ENCODE measurements at places on chromosomes 5 and 9.
A peak's percentile ranks its signal among the peaks of the same experiment; 100 is the strongest.

DNA sequence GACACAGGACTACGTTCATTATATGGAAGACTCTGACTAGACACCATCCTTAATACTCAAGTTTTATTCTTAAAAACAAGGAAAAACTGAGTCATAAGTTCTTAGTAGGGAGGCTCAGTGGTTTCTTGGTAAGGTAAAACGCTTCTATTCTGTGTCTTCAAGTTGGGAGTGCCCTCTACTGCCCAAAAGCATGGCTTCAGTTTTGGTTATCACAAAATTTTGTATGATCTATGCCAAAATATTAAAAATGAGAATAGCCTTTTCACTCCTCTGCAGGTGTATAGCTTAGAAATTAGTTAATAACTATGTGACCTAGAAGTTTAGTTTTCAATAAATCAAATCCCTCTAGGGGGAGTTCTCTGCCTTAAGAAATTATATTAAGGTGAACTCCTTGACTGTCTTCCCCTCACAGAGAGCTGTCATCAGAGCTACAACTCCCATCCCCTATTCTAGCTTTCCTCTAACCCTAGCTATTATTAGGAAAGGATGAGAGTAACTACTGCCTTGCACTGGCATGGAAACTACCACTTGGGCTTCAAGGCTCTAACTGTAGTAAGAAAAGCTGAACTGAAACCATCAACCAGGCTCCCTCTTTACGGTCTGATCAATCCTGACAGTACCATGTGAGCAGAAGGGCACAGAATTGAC, 189.7 kb downstream of the GNAQ start:
- DNase-seq = no peak

- DNase-seq = no peak
Measured at GRCh38 chr9:133026426-133026825, 4.4 kb upstream of the GTF3C5 start.

- DNase-seq = no peak
Measured at GRCh38 chr5:146690880-146691355, 174.9 kb upstream of the GPR151 start.

DNA sequence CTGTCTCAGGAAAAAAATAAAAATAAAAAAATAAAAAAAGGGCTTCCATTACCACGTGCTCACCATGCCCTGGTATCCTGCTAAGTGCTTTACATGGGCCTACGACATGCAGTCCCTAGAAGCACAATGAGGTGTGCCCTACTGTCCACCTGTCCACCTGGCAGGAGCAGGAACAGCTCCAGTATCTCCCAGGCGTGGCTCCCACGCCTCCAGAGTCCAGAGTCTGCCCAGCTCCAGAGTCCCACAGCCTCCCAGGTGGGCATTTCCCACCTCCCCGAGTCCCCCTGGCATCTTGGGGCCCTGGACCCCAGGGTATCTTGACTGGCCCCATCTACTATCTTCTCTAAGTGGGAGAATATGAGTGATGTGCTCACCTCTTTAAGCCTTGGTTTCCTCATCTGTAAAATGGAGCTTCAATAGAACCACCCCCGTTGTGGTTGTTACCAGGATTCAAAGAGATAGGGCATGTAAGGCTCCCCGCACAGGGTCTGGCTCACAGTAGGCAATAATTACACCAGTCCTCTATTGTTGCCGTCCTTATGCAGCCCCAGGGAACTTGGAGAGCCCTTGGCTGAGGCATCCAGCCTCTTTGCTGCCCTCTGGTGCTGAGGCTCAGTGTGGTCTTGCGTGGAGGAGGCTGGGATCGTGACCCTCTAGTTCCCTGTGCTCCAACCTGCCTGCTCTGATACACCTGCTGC, 8.9 kb downstream of the CXCL14 start:
- DNase-seq = no peak

- no peak for DNase-seq
Measured at GRCh38 chr5:109467058-109467457, 57.3 kb upstream of the PJA2 start.

DNA sequence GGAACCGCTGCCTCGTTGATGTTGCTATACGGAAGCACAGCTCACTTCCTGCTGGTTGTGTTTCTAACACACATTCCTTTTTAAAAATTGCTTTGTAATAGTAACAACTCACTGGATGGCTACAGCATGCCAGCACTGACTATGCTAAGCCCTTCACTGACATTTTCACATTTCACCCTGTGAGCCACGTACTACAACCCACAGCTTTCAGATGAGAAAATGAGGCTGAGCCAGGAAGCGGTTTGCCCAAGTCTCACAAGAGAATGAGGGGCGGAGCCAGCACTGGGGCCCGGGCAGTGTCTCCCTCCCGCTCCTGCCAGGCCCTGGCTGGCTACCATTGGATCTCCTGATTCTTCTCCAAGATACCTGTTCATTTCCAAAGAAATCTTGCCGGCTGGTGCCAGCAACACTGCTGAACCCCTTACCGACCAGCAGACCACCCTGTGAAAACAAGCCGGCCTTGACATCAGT, 38.3 kb downstream of the FAM78A start:
- DNase-seq = peak; percentile 86

DNA sequence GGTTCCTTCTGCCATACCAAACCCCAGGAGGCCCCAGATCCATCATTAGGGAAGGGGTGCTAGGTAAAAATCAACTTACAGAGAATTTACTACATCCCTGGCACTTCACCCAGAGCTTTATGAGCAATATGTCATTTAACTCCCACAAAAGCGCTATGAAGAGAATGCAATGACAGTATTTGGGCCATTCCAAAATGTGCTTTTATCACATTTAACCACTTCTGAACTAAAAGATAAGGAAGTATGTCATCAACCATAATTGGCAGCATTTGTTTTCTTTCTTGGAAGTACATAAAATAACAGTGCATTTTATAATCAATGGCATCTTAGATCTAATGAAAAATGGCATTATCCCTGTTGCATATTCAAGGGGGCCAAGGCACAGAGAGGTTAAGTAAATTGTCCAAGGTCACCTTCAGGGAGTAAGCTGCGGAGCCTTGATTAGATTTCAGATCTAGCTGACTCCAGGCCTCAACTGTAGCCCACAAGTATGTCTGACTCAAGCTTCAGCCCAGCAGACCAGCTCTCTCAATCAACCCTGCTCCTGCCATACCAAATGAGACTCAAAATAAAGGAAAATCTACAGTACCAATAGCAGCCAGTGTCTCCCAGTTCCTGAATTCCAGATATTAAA, 16.5 kb downstream of the SH3TC2 start:
- no peak for DNase-seq

DNA sequence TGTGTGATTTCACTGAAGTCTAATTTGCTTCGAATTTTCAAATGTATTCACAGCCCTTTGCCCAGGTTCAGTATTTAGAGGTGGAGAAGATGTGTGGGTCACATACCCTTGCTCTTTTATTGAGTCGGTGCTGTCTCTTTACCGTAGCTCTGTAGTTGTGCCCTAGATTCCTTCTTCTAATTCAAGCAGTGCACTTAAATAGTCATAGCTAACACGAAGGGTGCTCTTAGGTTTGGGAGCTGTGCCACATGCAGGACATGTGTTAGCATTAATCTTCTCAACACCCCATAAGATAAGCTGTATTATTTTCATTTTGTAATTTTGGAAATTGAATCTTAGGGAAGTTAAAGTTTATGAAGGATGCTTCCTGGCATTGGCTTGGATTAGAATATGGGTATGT, 293.3 kb downstream of the MAST4 start:
- DNase-seq = no peak

DNA sequence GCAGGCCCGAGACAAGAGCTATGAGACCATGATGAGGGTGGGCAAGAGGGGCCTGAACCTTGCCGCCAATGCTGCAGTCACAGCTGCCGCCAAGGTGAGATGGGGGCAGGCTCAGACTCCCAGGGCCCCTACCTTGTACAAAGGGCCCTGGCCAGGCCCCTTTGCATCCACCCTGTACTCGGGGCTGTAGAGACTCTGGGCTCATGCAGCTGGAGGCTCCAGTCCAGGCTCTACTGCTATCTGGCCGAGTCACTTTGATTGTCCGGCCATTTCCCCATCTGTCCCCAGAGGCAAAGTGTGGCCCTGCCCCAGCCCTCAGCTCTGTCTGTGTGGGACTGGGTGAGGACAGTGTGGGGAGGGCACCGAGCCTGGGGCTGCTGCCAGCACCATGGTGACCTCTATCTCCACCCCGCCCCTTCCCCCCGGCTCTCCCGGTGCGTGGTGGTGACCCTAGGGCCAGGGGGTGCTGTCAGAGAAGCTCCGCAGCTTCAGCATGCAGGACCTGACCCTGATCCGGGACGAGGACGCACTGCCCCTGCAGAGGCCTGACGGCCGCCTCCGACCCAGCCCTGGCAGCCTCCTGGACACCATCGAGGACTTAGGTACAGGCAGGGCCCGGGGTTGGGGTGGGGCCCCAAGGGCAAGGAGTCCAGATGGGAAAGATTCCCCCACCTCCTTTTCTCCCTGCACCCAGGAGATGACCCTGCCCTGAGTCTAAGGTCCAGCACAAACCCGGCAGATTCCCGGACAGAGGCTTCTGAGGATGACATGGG, 6.1 kb downstream of the REEP2 start:
- DNase-seq = no peak

- peak; percentile 41 for DNase-seq
Measured at GRCh38 chr5:59036274-59036961, 453.5 kb downstream of the RAB3C start.

DNA sequence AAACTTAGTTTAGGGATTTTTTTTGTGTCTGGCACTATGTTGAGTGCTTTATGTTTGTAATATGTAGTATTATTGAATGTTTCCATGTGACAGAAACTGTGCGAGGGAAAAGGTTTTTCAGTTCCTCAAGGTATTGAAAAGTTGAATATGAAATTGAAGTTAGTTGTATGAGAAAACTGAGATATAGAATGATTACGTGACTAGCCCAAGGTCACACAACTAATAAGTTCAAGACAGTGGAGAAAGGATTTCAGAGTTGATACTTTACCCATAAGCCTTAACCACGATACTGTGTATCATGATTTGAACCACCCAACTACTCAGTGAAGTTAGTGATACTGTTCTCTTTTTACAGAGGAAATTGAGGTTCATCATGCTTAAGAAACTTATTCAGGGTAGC, 5.7 kb downstream of the NIPBL start:
- DNase-seq = no peak

- DNase-seq = no peak
Measured at GRCh38 chr9:110954822-110955291, 83.4 kb downstream of the LPAR1 start.

- DNase-seq = no peak
Measured at GRCh38 chr9:126373241-126373640, 46.6 kb downstream of the MVB12B start.

DNA sequence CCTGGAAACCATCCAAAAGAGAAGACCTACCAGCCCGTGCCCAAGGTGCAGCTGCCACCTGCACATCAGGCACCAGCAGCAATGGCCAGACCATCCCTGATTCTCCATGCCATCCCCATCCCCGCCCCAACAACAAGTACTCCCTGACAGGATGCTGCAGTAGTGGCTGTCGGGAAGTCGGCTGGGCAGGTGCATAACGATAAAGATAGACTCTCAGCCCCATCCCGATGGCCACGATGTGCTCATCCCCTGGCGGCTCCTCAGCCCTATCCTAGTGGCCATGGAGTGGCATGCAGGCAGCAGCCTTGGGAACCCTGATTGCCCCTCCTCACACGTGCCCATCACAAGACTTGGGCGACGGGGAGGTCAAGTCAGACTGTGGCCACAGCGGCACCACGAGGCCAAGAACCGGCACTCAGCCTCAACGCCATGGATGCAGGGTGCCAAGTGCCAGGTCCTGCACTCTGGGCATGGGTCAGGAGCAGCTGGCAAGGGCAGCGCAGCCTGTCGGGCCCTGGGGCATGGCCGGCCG, 368.8 kb upstream of the SPATA31A5 start:
- no peak for DNase-seq
